ENCODE measurements at places on chromosomes 12 and 14. TPM values are rescaled to one million over a fixed set of nuclear protein-coding genes. Genes with fewer than 3 reads are reported as not detected.
A peak's percentile ranks its signal among the peaks of the same experiment; 100 is the strongest.

KRT75 gene
- total RNA-seq: not detected

CACNA1C gene
- total RNA-seq: 0.05 TPM

CCDC196 gene
- not detected for total RNA-seq

- DNase-seq: no peak
These were observed 7.7 kb upstream of the BCL7A start for GRCh38 chr12:122013791-122014590.

GRCh38 chr14:104680056-104680805 lies 9.2 kb upstream of the INF2 start:
- DNase-seq: no peak

DNA sequence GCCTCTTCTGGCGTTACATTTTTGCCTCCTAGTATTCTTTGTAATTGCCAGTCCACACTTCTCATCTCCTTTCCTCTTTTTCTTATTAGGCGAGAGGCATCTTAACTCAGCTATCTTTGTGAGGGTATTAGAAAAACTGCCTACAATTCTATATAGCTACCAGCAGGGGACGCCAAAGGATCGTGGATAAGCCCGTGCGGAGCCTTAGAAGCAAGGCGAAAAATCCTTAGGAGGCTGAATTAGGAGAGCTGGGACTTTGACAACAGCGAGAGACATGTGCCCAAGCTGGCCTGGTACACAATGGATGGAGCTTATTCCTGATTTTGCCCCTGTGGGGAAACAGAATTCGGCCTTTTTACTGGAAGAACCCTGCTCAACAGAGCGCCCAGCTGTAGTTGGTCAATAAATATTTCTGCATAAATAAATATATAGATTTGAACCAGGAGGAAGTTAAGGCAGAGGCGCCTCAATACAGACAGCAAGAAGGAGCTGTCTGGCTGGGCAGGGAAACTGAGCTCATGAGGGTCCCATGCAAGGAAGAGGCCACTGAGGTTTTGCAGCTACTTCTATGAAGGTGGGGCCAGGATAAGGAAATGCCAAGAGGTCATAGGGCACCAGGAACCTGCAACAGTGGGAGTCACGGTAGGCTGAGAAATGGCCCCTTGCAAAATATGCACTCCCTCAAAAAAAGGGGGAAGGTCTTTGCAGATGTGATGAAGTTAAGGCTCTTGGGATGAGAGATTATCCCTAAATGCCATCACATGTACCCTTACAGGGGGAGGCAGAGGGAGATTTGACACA lies 14.6 kb upstream of the RBM19 start:
- peak; percentile 79 for DNase-seq

DNA sequence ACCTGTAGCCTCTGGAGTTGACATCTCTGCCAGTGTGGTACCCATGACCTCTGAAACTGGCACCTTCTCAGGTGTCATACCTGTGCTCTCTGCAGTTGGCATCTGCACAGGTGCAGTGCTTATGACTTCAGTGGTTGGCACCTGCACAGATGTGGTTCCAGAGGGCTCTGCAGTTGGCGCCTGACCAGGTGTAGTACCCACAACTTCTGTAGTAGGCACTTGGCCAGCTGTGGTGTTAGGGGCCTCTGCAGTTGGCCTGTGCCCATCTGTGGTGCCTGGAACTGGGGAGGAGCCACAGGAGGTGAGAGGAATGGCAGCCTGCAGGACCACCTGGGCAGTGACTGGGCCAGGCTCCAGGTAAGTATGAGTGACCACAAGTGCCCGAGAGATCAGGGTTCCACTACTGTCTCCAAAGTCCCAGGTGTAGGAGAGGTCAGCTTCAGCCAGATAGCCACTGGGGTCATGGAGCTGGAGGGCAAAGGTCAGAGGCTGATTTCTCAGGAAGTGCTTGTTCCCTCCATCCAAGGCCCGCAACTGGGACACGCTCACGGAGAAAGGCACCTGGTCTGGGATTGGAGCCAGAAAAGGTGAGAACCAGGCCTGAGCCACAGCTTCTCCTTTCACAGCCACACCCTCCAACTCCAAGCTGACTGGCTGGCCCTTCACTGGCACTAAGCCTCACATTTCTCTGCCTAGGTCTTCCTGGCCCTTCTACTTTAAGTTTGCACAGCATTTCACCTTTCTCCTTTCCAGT lies 8.6 kb downstream of the PMEL start:
- no peak for DNase-seq

GRCh38 chr12:44873898-44874297 lies 2.2 kb downstream of the NELL2 start:
- peak; percentile 33 for DNase-seq

- no peak for DNase-seq
These were observed 84.3 kb downstream of the PLCZ1 start for GRCh38 chr12:18653465-18653864.

DNA sequence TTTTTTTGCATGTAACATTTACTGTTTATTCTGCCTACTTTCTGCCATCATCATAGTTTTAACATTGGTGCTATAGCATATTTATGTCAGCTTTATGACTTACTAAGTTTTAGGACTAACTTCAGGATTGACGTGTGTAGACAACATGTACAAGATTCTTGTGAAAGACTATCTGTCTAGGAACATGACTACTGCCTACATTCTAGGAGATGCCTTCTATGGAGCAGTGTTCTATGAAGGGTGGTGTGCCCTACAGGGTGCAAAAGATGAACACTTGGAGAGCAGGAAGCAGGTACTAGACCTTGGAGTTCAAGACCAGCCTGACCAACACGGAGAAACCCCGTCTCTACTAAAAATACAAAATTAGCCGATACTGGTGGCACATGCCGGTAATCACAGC lies 118.6 kb downstream of the FGD4 start:
- DNase-seq: no peak

- DNase-seq: no peak
These were observed 106.8 kb downstream of the ESR2 start for GRCh38 chr14:64187331-64187730.

GRCh38 chr12:51746416-51746815 lies 102.1 kb downstream of the FIGNL2 start:
- no peak for DNase-seq

- no peak for DNase-seq
These were observed 80.4 kb upstream of the SINHCAF start for GRCh38 chr12:31406345-31406744.

- DNase-seq: no peak
These were observed 23.2 kb upstream of the APOF start for GRCh38 chr12:56385873-56386272.

Measured in SK-MEL-5 (cell line).